ENCODE measurements at places on chromosomes 3 and 15.

GRCh38 chr3:117616227-117616626 lies 906.6 kb downstream of the TUSC7 start:
- DNase-seq = no peak

- DNase-seq = no peak
Measured at GRCh38 chr15:41367418-41367817, 34.7 kb downstream of the NUSAP1 start.

GRCh38 chr3:189165092-189165612 lies 6.6 kb upstream of the TPRG1 start:
- DNase-seq = no peak

GRCh38 chr15:63463793-63464192 lies 40.6 kb upstream of the USP3 start:
- DNase-seq = no peak

GRCh38 chr3:117793622-117794265 lies 1084.2 kb downstream of the TUSC7 start:
- no peak for DNase-seq

GRCh38 chr15:94265982-94266381 lies 34.6 kb downstream of the MCTP2 start:
- no peak for DNase-seq

DNA sequence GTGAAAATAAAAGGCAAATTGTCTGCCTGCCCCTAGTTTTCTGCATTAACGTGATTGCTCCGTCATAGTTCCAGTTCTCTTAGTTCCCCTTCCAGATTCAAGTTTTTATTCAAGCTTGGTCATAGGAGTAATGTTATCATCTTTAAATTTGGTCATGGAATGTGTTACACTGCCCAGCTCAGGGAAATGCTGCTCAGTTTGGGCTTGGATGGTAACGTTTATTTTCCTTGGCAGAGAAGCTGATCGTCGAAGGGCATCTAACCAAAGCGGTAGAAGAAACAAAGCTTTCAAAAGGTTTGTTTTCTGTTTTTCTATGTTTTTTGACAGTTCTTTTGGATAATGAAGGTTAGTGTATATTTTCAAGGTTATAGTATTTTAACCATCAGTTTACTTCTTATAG lies 118.4 kb upstream of the FLNB start:
- DNase-seq = no peak

DNA sequence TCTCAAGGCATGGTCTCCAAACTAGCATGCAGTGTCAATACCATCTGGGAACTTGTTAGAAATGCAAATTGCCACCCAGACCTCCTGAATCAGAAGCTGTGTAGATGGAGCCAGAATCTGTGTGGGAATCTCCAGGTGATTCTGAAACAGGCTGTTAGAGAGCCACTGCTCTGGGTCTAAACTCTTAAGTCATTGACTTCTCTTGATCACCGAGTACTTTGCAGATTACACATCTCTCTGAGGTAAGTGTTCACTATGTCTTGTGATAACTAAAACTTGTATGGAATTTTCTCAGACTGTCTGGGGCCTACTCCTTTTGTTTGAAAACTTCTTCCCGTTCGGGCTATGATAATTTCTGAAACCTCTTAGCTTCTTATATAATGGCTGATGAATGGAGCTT lies 315.6 kb downstream of the EDEM1 start:
- DNase-seq = no peak

DNA sequence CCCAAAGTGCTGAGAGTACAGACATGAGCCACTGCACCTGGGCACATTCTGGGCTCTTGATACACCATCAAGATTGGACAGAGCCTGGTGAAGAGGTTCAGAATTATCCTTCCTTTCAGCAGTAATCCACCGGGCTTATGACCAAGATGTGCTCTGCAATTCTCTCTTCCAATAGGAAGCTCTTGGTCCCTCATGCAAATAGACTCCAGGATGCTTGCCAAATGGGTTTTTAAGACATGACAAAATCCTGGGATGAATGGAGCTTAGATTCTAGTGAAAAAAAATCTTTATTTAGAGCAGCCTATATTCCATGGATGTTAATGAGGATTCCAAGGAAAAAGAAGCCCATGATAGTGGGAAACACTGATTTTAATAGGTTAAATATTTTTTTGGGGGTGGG lies 119.1 kb downstream of the SV2B start:
- DNase-seq = no peak

GRCh38 chr3:13588221-13588701 lies 39.3 kb downstream of the FBLN2 start:
- no peak for DNase-seq

DNA sequence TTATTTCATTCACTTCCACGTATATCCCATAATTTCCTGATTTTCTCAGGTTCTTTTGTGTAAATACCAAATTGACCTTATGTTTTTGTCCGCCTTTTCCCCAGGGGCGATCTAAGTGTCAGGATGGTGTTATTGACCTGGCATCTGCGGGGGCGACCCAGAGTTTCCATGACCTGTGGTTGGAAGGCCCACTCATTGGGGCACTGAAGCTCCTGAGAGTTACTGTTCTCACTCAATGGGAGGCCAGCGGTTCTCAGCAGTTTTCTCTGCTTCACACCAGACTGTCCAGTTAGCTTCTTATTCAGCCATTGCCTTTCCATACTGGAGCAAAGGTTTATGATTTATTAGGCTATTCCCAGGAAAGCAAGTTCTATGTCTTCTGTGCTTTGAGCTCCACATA lies 53.3 kb downstream of the B3GALNT1 start:
- DNase-seq = no peak
